HFFc6 (cell line): ENCODE measurements at places on chromosomes 6 and 20. TPM values are rescaled to one million over a fixed set of nuclear protein-coding genes. Genes with fewer than 3 reads are reported as not detected.

DNA sequence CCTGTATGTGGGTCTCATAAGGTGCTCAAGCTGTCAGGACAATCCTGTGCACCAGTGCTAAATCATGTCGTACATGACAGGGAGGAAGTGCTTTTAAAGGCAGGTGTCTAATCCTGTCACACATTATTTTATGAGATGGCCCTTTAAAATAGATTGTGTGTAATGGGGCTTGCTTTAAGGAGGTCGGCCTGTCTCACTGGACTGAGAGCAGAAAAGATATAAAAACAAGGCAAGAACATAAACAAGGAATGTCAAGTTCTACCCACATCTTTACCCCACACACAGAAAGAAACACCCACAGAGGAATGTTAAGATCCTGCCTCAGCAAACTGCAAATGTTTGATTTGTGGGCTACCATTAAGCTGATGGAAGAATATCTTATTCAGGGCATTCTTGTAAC is 279.0 kb downstream of the FOXA2 start:
- no peaks in the 10 kb centered on the region for H3K36me3 ChIP-seq
- no peaks in the 10 kb centered on the region for H3K27me3 ChIP-seq
- no peak overlapping the region for H3K27ac ChIP-seq
- H3K4me1 ChIP-seq: no peaks in the 10 kb centered on the region
- H3K4me3 ChIP-seq: no peak overlapping the region
- DNase-seq: no peak

DNA sequence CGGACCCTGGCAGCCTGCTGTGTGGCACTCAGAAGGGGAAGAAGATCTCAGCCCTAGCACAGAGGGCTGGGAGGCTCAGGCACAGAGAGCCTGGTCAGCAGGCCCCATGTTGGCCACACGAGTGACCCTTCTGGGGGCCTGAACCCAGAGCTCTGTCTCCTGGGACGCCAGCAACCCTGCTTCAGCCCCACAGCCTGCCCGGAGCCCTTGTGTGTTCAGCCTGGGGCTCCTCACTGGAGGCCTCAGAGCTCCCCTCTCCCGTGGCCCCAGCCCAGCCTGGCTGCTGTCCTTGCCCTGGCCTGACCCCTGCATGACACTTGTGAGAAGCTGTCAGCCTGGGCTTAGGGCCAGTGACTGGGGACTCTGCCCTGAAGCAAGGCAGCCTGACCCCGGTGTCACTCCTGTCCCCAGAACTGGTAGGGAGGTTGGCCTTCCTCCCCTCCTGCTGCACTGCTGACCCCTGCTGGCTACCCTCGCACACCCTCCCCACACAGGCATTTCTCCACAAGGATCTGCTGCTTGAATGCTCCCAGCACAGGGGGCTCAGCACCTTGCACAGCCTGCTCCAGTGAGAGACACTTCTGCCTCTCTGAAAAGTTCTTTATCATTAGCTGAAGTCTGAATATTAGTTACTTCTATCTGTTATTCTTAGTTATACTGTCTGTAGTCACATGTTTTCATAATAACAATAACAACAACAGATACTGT is 15.4 kb upstream of the IP6K3 start:
- DNase-seq: peak; percentile 26
- H3K27ac ChIP-seq: no peak overlapping the region
- peaks cover 7% of the 10 kb centered on the region; the same call in 1 of the 2 replicates for H3K27me3 ChIP-seq
- peaks cover 18% of the 10 kb centered on the region for H3K4me1 ChIP-seq
- no peaks in the 10 kb centered on the region; the same call in 1 of the 2 replicates for H3K36me3 ChIP-seq
- H3K4me3 ChIP-seq: no peak overlapping the region

DNA sequence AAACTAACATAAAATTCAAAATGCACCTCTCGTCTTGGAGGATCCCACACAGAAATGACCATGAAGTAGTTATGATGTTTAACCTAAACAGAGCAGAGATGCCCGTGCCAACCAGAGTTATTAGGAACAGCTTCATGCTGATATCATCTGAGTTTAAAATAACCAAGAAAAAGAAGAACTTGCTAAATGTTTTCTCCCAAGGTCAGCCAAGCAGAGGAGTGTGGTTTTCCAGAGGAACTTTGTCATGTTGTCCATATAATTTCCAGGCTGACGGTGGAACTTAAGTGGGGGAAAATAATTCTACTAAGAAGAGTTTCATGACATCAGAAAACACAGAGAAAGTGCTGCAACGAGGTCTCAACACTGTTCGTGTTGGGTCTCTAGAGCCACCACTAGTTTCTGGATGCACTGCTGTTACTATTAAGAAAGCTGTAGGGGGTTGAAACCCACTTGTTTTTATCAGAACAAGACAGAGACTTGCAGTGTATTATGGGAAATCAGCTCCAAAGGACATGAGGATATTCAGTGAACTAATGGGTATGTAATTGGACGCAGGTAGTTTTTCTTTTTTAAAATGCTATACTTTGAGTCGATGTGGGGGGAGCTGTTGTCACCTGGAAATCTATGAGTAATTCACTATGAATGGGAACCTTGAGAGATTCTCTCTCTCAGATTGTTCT is 5.2 kb downstream of the AGPAT4 start:
- no peak overlapping the region for H3K4me3 ChIP-seq
- DNase-seq: no peak
- no peak overlapping the region for H3K27ac ChIP-seq
- peaks cover 9% of the 10 kb centered on the region; the same call in 1 of the 2 replicates for H3K36me3 ChIP-seq

GRCh38 chr6:7445101-7445500 is 55.5 kb downstream of the RIOK1 start:
- no peak for DNase-seq
- H3K27ac ChIP-seq: peak overlapping the region; percentile 52; the same call in 1 of the 2 replicates
- H3K4me1 ChIP-seq: peaks cover 40% of the 10 kb centered on the region
- H3K27me3 ChIP-seq: peaks cover 8% of the 10 kb centered on the region; the same call in 1 of the 2 replicates

Gene FAM135A
- 2.7 to 4.1 TPM (median 2.7 TPM) in 3 replicates for total RNA-seq
